Fibroblast of skin of scalp (primary cell): ENCODE measurements at places on chromosomes 7 and 10.
A peak's percentile ranks its signal among the peaks of the same experiment; 100 is the strongest.

DNA sequence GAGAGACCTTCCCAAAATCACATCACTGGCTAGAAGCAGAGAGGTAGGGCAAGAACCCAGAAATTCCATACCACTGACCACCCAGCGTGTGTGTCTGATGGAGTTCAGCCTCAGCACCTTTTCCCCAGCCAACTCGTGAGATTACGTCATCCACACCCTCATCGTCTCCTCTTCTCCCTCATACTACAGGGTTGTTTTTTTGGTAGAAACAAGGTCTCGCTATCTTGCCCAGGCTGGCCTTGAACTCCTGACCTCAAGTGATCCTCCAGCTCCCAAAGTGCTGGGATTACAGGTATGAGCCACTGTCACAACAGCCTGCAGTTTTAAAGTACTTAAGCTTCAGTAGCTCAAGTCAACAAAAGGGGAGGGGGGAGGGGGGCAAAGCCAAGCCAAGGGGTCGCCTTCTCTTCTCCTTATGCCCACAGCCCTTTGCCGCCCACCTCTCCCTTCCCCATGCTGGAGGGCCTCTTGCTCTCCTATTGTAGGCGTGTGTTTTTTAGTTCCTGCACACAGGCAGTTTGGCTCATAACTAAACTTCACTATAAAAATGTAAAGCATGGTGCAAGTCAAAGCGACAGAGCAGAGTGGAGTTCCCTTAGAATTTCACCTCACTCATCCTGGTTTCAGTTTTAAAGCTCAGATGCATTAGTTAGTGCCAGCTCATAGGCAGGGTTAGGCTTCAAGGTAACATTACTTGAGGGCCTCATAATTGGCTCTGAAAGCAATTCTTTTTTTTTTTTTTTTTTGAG is 5.2 kb upstream of the PRDX3 start:
- DNase-seq = no peak

GRCh38 chr10:3741688-3742461 is 43.1 kb downstream of the KLF6 start:
- DNase-seq = no peak

DNA sequence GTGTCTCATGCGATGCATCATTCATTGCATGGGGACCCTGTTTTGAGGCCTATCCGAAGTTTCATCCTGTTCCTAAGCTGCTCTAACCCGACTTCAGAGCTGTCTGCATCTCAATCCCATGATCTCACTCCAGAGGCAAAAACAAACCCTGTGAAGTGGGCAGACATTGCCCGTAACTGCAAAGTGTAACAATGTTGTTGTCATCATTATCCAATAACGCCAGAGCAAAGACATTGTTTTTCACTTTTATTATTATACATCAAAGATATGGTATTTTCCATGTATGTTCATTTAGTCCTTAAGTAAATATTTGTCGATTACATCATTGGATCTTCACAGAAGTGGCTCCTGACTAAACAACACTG is 246.7 kb downstream of the KLF6 start:
- DNase-seq = peak; percentile 29

- DNase-seq = no peak
Measured at GRCh38 chr7:63953181-63953580, 45.5 kb upstream of the ZNF722 start.

GRCh38 chr10:118764195-118764594 is 9.4 kb upstream of the CACUL1 start:
- DNase-seq = no peak

- DNase-seq = no peak
Measured at GRCh38 chr10:90589825-90590224, 268.0 kb downstream of the HTR7 start.

GRCh38 chr10:78577712-78578111 is 491.1 kb upstream of the ZMIZ1 start:
- no peak for DNase-seq

GRCh38 chr7:103346396-103346795 is 1.0 kb upstream of the PSMC2 start:
- DNase-seq = no peak
